Thyroid gland (tissue), 4 donors: ENCODE measurements at places on chromosomes 7 and 10. TPM values are rescaled to one million over a fixed set of nuclear protein-coding genes. Genes with fewer than 3 reads are reported as not detected.

- no peak overlapping the region for H3K4me3 ChIP-seq
- no peak for DNase-seq
- no peaks in the 10 kb centered on the region for H3K4me1 ChIP-seq
- H3K27ac ChIP-seq = no peak overlapping the region
Observed at GRCh38 chr10:8316284-8316683, 261.8 kb downstream of the GATA3 start.

GRCh38 chr10:593901-594457 is 95.5 kb downstream of the DIP2C start:
- DNase-seq = no peak
- no peak overlapping the region for H3K27ac ChIP-seq
- no peaks in the 10 kb centered on the region for H3K4me1 ChIP-seq
- no peak overlapping the region for H3K4me3 ChIP-seq
- no peaks in the 10 kb centered on the region for H3K27me3 ChIP-seq

GRCh38 chr10:48763403-48763965 is 78.8 kb downstream of the WDFY4 start:
- DNase-seq = no peak
- H3K4me1 ChIP-seq = no peaks in the 10 kb centered on the region
- no peak overlapping the region for H3K27ac ChIP-seq
- no peaks in the 10 kb centered on the region for H3K27me3 ChIP-seq

Gene THSD7A
- total RNA-seq = 5.9 TPM

DNA sequence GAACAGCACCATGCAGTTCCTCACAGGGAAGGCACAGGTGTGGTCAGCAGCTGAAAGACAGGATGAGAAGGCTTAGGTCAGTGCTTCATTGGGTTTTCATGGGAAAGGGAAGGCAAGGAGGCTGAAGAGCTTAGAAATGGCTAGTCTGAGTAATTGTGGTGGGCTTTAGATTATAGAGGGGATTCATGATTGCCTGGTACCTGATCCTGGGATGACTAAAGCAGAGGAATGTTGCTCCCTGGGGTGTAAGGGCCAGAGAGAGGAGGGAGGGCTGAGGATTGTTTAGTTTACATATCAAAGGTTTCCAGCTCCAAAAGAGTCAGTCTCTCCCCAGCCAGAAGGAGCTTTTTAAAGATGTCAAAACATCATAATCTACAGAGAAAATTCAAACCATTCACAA is 396.3 kb upstream of the POM121L12 start:
- H3K36me3 ChIP-seq = no peaks in the 10 kb centered on the region
- no peaks in the 10 kb centered on the region for H3K27me3 ChIP-seq
- DNase-seq = no peak
- H3K4me1 ChIP-seq = no peaks in the 10 kb centered on the region
- no peak overlapping the region for H3K4me3 ChIP-seq
- no peak overlapping the region for H3K27ac ChIP-seq

GRCh38 chr7:40884241-40884640 is 749.4 kb downstream of the SUGCT start:
- H3K4me1 ChIP-seq = peaks cover 8% of the 10 kb centered on the region
- H3K4me3 ChIP-seq = no peak overlapping the region
- no peaks in the 10 kb centered on the region for H3K36me3 ChIP-seq

DNA sequence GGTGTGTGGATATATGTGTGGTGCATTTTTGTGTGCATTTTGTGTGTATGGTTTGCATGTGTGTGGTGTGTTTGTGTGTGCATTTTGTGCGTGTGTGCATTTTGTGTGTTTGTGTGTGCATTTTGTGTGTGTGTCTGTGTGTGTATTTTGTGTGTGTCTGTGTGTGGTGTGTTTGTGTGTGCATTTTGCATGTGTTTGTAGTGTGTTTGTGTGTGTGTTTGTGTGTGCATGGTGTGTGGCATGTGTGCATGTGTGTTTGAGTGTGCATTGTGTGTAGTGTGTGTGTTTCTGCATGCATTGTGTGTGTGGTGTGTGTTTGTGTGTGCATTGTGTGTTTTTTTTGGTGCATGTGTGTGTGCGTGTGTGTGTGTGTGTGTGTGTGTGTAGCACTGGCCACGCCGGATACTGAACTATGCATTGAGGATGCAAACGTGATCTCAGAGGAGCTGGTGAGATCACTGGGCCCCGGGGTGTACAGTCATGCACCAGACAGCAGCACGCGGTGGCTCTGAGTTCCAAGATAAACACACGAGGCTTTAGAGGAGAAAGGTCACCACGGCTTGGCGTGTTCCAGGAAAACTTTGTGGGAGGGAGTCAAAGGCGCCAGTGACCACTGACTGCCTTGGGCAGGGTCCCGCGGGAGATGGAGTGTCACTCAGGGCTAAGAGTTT is 106.6 kb upstream of the SHH start:
- H3K4me1 ChIP-seq = peaks cover 8% of the 10 kb centered on the region
- no peaks in the 10 kb centered on the region for H3K27me3 ChIP-seq
- H3K4me3 ChIP-seq = no peak overlapping the region
- H3K27ac ChIP-seq = no peak overlapping the region
- H3K36me3 ChIP-seq = no peaks in the 10 kb centered on the region

- H3K36me3 ChIP-seq = peaks cover 5% of the 10 kb centered on the region
- H3K27ac ChIP-seq = no peak overlapping the region
- no peak for DNase-seq
- peaks cover 23% of the 10 kb centered on the region for H3K4me1 ChIP-seq
- no peaks in the 10 kb centered on the region for H3K27me3 ChIP-seq
- no peak overlapping the region for H3K4me3 ChIP-seq
Observed at GRCh38 chr10:7792541-7792940, 4.6 kb downstream of the ATP5F1C start.
